AG04450 (cell line): ENCODE measurements at places on chromosomes 12 and 14. TPM values are rescaled to one million over a fixed set of nuclear protein-coding genes. Genes with fewer than 3 reads are reported as not detected.
A peak's percentile ranks its signal among the peaks of the same experiment; 100 is the strongest.

The EFS gene
- polyA plus RNA-seq: 5.3 and 6.6 TPM in 2 replicates

The MIS18BP1 gene
- 8.9 and 12.9 TPM in 2 replicates for polyA plus RNA-seq

GRCh38 chr14:56241461-56241860 lies 123.2 kb downstream of the PELI2 start:
- DNase-seq: no peak

The GPR137C gene
- polyA plus RNA-seq: 0.97 and 1.3 TPM in 2 replicates

The AGAP2 gene
- polyA plus RNA-seq: 0.02 and 0.06 TPM in 2 replicates

GRCh38 chr14:74852922-74853530 lies 22.9 kb downstream of the PROX2 start:
- DNase-seq: peak; percentile 66

DNA sequence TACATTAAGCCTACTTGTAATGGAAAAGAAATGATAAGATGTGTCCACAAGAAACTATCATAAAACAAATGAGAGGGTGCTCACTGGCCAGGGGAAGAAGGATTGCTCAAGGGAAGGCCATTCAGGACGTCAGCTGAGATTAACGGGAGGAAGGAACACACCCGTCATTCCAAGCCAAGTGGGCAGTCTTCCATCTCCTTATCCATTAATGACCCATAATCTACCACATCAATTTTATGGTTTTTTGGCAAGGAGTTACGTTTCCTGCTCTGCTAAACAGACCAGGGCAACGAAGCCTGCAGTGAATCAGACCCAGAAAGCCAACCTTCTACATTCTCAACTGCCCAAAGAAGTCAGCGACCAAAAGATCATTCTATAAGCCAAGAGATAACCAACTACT lies 25.1 kb downstream of the PRKAB1 start:
- DNase-seq: peak; percentile 52

GRCh38 chr14:55874785-55875184 lies 243.4 kb upstream of the PELI2 start:
- DNase-seq: no peak

- no peak for DNase-seq
Observed at GRCh38 chr12:121472150-121472905, 72.4 kb downstream of the RNF34 start.
